ENCODE measurements at places on chromosomes 6 and 20.

DNA sequence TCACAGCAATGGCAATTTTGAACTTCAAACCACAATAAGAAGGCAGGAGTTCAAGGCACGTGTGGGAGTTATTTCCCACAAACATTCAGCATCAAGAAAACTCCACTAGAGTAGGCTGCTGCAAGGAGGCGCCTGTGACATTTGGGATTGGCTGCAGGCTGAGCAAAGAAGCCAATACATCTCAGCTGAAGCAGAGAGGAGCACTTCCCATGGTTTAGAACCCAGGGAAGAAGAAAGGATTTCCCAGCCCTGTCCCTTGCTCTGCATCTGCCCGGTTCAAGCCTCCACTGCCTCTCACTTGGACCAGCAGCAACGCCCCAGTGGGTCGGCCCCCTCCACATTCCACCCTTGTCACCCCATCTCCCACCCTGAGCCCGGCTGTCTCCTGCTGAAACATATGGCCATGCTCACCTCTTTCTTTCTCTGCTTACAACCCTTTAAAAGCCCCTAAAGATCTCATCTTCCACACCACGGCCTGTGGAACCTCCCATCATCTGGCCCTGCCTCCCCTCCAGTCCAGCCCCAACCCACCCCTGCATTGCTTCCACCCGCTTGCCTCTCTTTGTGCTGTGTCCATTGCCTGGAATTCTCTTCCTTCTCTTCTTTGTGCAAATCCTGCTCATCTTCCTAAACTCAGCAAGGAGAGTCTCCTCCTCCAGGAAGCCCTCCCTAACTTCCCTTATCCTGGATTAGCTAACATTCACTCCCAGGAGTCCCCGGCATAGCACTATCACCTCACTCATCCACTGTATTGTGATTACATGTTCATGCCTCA lies 128.3 kb downstream of the ANKRD60 start:
- no peak for DNase-seq

GRCh38 chr6:87692086-87692485 lies 9.9 kb downstream of the AKIRIN2 start:
- no peak for DNase-seq

DNA sequence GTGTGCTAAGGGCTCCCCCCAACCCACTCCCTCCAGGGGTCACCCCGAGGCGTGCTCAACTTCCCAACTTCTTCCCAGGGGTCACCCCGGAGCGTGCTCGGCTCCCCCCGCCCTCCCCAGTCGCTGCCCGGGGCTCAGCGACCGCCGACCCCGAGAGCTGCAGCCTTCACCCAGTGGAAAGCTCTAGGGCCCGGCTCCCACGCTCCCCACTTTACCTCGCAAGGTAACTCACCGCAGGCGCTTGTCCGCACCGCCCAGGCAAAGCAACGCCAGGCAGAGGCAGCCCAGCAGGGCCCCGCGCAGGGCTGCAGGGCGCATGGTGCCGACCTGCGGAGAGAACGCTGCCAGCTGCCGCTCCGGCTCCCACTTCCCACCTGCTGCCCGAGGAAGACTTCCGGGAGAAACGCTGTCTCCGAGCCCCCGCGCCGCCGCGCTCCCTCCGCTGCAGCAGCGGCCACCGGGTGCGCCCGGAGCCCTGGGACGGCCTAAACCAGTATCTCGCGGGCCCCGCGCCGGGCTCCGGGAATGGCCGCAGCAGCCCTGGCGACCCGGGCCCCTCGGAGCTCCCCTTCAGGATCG lies 396 bp downstream of the RNASET2 start:
- no peak for DNase-seq

- DNase-seq, result peak; percentile 82
Observed at GRCh38 chr6:150622941-150623874, 23.5 kb downstream of the PLEKHG1 start.

Measured in GM06990 (cell line).